HT-29 (cell line): ENCODE measurements at places on chromosomes 5 and 9.

- no peak for DNase-seq
These were observed 8.0 kb downstream of the EBF1 start for GRCh38 chr5:159091596-159092331.

DNA sequence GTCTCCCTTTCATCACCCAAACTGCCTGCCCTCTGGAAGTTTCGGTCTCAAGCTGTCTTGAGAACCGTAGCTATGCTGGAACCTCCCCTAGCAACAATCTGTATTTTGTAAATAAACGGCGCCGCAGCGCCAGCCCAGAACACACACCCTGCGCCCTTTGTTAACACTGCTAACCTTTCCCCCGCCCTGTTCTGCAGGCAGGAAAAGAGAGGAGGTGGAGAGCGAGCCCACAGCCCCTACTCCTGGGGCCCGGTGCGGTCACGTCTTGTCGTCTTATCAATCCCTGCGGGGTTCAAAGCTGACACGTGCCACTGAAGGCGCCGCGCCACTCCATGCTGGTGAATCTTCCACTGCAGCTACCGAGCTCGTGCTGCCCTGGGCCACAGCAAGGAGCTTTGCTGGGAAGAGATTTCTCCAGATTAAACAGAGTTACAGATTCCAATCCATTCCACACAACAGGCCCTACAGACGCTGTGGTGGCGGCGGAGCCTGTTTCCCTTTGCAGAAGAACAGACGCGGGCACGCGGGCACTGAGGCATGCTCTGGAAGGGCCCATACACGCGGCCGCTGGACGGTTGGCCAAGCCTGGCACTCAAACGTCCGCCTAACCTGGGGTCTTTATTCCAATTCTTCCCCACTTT is 25.3 kb downstream of the ZDHHC11B start:
- DNase-seq, result peak; percentile 95

DNA sequence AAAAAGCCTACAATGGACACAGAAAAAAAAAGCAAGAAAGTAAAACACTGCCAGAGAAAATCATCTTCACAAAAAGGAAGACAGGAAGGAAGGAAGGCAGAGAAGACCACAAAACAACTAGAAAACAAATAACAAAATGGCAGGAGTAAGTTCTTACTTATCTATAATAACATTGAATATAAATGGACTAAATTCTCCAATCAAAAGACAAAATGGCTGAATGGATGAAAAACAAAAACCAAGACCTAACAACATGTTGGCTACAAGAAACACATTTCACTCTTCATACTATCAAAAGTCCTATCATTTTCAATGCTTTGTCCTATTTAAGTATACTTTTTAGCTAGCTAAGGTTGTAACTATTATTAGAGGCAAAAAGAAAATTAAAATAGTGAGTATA is 36.9 kb upstream of the HMGCR start:
- no peak for DNase-seq

GRCh38 chr5:132807163-132807838 is 5.8 kb upstream of the SOWAHA start:
- DNase-seq, result peak; percentile 94

- no peak for DNase-seq
These were observed 12.3 kb upstream of the STING1 start for GRCh38 chr5:139494832-139495231.

DNA sequence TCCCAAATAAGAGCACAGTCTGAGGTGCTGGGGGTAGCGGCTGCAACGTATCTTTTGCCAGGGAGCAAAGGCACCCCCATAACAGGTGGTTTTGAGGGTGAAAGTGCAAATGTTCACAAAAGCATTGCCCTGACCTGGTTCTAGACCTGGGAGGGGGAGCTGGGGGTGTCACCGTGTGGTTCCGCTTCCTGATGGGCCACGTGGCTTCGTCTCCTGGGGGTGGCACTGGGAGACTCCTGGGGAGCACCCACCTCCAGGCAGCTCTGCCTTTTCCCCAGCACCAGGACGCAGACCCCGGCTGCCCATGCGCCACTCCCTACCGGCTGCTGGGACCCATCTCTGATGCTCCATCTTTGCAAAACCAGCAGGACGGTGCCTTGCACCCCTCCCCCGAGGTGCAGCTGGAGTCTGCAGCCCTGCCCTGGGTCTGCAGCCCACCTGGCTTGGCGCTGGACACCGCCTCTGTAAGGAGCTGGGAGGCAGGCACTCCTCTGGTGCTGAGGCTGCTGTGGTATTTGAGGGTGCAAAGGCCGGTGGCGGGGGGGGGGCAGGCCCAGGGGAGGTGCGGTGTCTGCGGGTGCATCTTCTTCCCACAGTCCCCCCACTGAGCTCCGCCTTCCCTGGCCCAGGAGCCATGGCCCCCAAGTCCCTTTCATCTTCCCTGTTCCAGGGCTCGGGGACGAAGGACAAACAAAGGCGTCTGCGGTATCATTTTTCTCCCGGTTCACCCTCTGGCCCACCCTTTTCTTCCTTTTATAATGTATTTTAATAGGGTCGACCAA is 29.8 kb upstream of the RXRA start:
- no peak for DNase-seq

GRCh38 chr5:2802693-2803365 is 51.4 kb upstream of the IRX2 start:
- DNase-seq, result peak; percentile 81

DNA sequence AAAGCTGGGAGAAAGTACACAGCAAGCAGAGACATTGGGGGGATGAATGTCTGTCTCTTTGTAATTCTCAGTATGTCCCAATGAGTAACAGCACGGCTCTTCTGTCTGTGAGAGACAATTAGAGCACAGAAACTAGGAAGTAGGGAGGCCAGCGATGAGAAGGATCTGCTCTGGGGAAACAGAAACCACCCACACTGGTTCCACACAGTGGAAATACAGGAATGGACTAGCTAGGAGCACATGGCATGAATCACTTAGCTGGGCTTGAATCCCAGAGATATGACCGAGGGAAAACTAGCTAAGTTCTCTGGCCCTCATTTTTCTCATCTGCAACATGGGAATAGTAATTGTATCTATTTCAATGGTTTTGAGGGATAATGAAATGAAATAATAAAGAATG is 895.9 kb downstream of the TLE4 start:
- DNase-seq, result no peak

DNA sequence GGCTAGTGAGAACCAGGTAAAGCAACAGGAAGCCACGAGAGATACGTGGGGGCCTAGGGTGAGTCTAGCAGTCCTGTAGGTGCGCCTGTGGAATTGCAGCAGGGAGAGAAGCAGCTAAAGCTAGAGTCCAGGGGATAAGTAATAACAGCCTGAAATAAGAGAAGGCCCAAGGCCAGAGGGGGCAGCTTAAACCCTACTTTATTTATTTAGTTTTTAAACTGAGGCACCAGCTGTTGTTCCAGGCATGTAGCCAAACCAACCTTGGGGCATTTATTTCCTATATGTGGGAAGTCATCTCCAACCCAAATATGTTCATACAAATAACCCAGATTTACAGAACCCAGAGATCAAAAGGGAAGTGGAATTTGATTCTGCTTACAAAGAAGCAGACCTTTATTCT is 93.5 kb downstream of the GLDC start:
- no peak for DNase-seq

DNA sequence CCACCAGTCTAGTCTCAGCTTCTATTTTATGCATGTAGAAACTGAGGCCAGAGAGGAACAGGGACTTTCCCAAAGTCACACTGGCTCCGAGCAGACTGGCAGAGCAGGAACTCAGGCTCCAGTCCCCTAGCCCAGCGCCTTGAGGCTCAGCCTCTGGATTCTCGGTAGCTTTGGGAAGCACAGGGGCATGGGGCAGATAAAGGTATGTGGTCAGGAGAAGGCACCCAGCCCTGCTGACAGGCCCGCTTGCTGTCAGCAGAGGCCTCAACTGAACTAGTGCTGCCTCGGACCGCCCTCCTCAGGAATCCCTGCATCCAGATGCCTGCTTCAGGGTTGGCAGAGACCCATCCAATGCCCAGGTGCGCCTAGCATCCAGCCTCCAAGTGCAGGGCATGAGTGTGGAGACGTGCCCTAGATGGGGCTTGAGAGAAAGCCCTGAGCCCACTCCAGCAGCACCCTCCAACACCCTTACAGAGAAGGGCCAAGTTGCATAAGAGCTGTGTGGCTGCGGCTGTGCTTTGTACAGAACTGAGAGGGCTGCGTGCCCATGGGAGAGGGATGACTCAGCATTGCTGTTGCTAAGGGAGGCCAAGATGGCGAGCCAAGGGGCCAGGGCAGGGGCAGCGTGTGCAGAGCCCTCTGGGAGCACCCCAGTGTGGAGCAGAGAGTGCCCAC is 168.6 kb downstream of the MACROH2A1 start:
- no peak for DNase-seq

DNA sequence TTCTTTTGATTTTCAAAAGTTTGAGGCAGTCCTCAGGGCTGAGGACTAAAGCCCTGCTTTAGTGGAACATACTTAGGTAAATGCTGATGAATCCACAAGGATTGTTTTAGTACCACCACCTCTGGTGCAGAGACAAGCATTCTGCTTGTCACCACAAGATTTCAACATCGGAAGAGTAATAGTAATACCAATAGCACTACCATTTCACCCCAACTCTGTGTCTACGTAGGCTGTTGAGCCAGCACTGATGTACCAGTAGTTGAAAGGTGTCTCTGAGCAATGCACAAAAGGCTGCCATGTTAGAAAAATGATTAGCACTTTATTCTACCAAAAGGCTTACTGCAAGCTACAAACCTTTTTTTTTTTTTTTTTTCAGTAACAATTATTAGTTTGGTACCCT is 213.2 kb upstream of the SLC24A2 start:
- DNase-seq, result no peak

DNA sequence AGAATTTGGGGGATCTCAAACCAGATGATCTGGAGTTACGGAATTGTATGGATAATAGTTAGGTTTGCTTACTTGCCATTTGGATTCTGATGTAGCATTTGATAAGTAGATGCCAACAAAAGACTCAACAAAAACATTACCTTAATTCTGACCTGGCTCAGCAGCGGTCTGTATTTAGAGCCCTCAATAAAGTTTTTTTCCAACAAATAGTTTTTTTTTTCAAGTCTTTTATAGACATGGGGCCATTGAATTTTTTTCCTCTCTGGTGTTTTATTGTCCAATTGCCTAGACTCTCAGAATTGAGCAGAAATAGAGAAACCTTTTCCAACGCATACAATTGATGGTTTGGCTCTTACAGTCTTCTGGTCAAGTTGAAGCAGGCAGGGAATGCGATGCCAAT is 192.8 kb upstream of the GAS1 start:
- no peak for DNase-seq
